ENCODE measurements at places on chromosomes 16 and 17.

DNA sequence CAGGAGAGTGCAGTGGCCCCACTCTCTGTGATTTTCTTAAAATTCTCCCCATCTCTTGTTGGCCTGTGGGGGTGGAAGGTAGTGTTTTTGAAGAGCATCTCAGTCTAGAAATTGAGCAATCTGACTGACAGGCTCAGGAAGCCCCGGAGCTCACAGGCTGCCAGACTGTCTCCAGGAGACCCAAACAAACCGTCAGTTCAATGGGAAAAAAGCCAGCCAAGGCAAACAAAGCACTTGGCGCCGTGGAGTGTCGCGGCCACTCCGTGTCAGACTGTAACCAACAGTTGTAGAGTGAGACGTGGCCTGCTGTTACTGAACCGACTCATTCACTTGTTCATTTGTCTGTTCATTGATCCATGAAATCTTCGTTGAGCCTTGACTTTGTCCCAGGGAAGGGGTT, 33.7 kb downstream of the RGS9 start:
- no peak for DNase-seq

DNA sequence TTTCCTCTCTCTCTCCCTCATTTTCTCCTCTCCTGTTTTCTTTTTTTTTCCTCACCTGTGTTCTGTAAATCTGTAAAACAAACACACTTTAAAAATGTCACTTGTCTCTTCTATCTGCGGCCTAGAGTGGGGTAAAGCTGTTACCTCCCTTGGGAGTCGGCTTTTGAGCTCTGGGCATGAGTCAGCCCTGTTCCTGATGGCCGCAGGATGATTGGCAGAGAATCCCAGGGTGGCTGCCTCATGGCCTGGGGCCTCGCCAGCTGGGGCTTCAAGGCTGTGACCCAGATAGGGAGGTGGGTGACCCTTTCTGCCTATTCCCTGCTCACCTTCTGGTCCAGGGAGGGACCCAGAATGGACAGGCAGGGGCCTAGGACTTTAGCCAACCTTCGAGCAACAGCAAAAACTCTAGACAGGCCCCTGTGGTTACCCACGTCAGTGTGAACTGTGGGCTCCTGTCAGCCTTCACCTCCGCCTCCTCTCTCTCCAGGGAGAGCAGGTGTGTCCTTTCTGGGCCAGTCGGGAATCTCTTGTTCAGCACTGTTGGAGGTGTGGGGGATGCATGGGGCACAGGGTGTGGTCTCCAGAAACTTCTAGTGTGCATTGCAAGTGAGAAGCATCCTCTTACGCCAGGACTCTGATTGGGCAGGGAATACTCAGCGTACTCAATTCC, 87.4 kb downstream of the RAP1GAP2 start:
- DNase-seq: peak; percentile 34

GRCh38 chr17:82098939-82099763, 1.1 kb upstream of the FASN start:
- no peak for DNase-seq

DNA sequence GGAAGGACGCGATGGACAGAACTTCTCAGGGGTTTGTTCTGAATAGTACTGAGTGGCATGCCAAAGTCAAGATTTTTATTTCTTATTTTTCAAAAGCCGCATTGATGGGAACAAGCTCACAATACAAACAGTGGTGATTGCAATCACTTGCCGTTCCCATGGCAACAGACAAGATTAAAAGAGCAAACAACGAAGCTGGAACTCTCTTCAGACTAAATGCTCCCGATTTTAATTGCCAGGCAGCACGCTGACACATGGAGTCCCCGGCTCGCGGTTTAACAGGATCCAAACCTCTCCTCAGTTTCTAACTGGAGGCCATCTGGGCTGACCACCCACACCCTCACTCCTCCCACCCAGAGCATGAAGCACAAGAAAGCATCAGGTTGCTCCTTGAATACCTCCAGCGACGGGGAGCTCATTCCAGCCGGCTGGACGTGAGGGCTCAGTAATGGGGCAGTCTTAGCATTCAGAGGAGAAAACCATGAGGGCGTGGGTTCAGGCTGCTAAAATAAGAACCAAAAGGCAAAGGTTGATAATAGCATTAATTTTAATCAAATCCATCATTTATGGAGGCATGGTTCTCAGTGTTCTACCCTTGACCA, 41.5 kb downstream of the AIPL1 start:
- no peak for DNase-seq

DNA sequence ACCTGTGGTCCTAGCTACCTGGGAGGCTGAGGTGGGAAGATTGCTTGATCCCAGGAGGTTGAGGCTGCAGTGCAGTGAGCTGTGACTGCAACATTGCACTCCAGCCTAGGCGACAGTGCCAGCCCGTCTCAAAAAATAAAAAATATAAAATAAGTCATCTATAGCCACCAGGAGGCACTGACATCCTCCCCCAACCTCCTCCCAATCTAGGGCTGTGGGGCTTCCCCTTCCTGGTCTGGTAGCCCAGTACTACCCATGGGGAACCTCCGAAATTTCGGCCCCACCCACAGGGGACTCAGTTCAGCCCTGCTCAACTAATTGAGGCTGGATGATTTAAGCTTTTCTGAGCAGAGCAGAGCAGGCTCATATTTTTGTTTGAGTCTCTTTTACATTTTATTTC, 3.2 kb downstream of the ZSCAN10 start:
- DNase-seq: no peak

GRCh38 chr16:72815348-72816318, 232.3 kb downstream of the ZFHX3 start:
- no peak for DNase-seq

GRCh38 chr17:62627904-62628633, 599 bp downstream of the MRC2 start:
- DNase-seq: peak; percentile 60

DNA sequence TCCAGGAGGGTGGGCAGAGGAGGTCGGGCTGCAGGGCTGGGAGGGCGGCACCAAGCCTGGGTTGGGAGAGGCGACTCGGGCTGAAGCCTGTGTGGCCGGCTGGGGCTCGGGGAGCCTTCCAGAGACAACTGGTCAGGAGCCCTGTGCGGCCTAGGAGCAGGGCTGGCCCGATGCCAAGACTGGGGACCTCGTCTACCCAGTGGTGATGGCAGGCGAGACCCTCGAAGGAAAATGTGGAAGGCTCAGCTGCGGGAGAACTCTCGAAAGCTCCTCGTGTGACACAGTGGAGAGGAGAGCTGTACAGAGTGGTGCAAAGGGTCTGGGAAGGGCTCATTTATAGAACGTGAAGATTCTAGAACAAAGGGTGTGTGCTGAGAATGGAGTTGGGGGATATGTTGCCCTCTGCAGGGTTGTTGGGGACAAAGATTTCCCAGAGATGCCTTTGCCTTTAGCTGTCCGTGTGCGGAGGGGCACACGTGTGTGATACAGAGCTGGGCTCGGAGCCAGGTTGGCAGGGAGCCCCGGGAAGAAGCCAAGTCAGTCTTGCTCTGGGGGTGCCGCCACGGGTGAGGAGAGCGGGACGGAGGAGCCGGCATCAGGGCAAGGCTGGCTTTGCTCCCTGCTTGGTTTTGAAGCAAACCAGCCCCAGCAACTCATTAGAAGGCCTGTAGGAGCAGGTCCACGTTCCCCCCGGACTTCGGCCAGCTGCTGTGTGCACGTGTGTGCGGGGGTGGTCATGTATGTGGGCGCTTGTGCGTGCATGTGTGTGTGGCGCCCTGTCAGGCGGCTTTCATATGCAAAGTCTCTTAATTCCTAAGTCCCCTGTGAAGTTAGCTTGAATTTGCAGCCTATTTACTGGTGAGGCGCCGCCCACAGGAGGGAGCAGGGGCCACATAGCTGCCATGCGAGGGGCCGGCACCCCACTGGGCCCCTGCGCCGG, 132.4 kb upstream of the CHMP6 start:
- DNase-seq: peak; percentile 90

DNA sequence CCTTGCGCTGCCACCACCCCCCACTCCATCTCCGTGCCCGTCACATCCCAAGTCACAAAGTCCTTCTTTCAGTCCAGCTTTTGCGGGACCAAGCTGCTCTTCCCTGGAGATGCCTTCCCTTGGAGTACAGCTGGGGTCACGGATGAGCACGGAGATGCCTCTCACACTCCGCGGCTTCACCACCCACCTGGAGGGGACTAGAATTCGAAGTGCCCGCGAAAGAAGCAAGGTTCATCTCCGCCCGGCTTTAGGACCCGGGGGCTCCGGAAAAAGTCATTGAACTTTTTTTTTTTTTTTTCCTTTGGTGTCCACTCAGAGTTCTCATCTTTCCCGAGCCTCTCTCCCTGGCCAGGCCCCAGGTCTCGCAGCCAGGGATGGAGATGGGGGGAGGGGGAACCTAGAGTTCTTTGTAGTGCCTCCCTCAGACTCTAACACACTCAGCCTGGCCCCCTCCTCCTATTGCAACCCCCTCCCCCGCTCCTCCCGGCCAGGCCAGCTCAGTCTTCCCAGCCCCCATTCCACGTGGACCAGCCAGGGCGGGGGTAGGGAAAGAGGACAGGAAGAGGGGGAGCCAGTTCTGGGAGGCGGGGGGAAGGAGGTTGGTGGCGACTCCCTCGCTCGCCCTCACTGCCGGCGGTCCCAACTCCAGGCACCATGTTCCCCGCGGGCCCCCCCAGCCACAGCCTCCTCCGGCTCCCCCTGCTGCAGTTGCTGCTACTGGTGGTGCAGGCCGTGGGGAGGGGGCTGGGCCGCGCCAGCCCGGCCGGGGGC, at the start of gene FKBP10:
Gene FKBP10 (plus strand): TSS at position 624 of the 771 bp plus-strand sequence. CDS start 31 bp downstream, at position 655.
- DNase-seq: peak; percentile 84

DNA sequence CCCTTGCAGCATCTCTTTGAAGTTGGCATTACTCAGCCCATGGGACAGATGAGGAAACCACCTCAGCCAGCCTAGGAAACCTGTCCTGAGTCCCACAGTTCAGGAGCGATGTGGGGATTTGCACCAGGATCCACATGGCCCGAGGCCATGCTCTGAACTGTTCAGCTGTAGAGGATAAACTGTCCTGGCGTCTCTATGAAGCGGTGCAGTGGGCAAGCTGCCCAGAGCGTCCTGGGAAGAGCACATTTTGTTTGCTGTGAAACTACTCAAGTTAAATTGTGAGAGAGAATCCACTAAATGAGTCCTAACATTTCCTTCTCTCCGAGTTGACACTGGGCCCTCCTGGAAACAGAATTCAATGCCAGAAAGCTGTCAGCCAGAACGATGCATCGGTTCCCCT, 276.6 kb upstream of the TNRC6C start:
- no peak for DNase-seq

GRCh38 chr16:17145029-17145428, 325.7 kb downstream of the XYLT1 start:
- no peak for DNase-seq

DNA sequence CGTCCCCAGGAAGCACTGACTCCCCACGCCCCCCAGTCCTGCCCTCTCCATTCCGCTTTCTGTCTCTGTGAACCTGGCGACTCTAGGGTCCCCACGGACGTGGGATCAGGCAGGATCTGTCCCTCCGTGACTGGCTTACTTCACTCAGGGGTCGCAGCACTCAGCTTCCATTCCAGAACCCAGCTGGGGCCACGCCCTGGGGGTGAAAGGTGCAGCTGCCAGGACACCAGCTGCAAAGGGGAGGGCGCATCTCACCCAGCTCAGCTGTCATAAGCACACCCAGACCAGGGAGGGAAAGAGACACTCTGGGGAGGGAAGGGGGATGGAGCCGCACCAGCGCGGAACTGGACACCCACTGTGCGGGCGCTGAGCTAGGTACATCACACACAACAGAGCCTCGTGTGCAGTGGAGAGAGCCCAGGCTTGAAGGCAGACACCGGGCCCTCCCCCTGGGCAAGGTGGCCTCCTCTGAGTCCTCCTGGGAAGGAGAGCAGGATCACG, 18.5 kb upstream of the HEXD start:
- no peak for DNase-seq
